Stimulated activated CD8-positive, alpha-beta memory T cell treated with anti-CD3 and anti-CD28 coated beads, Interleukin-15, amount 100 ng/mL, for 1 hour (primary cell): ENCODE measurements at places on chromosomes 5 and 9.

GRCh38 chr9:90890146-90890810 is 88.7 kb downstream of the SYK start:
- DNase-seq, result no peak

DNA sequence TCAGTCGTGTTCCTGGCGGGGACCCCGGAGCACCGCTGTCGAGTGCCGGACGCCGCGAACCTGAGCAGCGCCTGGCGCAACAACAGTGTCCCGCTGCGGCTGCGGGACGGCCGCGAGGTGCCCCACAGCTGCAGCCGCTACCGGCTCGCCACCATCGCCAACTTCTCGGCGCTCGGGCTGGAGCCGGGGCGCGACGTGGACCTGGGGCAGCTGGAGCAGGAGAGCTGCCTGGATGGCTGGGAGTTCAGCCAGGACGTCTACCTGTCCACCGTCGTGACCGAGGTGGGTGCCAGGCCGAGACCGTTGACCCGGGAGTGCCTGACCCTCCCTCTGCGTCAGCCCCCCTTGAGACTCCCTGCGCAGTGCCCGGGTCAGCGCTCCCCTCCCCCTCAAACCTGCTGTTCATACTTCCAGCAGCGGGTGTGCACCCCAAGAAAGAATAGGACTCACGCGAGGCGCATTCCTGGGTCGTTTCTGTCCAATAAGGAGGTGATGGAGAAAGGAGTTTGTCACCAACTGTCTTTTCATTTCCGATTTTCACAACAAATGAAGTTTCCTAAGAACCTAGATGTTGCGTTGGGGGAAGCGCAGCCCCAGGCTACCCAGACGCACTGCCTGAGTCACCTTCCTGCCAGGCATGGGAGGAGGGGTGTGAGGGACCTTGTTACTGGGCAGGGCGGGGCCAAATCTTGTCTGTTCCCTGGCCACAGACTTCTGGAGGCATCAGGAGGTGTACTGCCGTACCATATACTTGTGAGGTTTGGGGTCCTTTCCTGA is 722 bp downstream of the SLC22A4 start:
- peak; percentile 43 for DNase-seq

GRCh38 chr5:74406844-74407243 is 233.7 kb downstream of the ENC1 start:
- no peak for DNase-seq

DNA sequence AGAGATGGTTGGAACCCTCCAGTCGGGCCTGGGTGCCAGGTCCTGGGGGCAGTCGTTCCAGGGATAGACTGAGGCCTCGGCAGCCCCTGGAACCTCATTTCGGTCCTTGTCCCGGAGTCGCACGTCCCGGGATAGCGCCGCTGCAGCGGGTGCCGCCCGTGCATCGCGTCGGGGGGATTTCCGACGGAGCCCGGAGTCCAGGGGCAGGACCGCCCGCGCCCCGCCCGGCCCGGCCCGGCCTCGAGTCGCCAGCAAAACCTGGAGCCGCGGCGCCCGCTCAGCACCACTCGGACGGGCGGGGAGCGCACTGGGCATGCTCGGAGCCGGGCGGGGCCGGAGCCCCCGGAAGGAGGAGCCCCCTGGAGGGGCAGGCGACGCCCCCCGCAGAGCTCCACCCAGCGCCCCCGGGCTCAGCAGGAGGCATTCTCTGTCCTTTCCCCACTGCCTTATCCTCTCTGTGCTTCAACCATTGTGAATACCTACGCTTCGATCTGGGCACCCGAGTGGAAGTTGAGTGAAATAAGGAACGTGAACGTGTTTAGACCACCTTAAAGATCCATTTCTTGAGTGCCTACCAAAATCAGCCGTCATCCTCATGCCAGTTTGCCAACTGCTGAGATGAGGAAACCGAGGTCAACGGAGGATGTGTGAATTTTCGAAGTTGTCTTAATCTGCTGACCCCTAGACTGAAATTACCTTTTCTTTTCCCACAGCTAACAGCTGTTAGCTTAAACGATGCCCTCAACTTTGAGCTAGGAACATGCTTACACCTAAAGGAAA is 1.7 kb upstream of the PTPN3 start:
- DNase-seq, result no peak

- DNase-seq, result no peak
Observed at GRCh38 chr5:8019719-8020218, 150.8 kb downstream of the MTRR start.

- no peak for DNase-seq
Observed at GRCh38 chr5:98292496-98292895, 481.0 kb upstream of the RGMB start.

GRCh38 chr5:30050056-30050815 is 1143.2 kb upstream of the CDH6 start:
- DNase-seq, result no peak

GRCh38 chr5:2208239-2208544 is 325.5 kb upstream of the IRX4 start:
- no peak for DNase-seq

GRCh38 chr9:117028103-117028858 is 341.2 kb downstream of the TRIM32 start:
- no peak for DNase-seq

GRCh38 chr9:120080849-120081248 is 499.1 kb downstream of the CDK5RAP2 start:
- no peak for DNase-seq

GRCh38 chr5:153714798-153715197 is 224.3 kb downstream of the GRIA1 start:
- no peak for DNase-seq

- no peak for DNase-seq
Observed at GRCh38 chr9:123225995-123226394, 42.4 kb downstream of the STRBP start.

GRCh38 chr5:166551384-166551783 is 1740.1 kb upstream of the WWC1 start:
- DNase-seq, result no peak

DNA sequence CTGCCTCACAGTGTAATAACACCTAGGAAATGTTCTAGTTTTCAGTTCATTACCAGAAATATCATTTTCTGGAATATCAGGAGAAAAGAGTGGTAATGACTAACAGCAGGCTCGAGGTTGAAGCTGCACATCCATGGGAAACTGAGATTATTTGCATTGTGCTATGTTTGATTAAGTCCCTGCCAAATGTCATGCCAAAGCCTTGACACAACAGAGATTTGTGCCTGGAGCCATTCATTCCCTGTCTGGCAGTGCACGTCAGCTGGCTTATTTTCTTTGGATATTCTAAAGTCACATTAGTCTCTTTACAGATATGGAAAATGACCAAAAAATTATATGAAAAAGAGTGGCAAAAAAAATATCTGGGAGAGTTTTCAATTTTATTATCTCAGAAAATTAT is 848.0 kb downstream of the PTPRD start:
- DNase-seq, result no peak

DNA sequence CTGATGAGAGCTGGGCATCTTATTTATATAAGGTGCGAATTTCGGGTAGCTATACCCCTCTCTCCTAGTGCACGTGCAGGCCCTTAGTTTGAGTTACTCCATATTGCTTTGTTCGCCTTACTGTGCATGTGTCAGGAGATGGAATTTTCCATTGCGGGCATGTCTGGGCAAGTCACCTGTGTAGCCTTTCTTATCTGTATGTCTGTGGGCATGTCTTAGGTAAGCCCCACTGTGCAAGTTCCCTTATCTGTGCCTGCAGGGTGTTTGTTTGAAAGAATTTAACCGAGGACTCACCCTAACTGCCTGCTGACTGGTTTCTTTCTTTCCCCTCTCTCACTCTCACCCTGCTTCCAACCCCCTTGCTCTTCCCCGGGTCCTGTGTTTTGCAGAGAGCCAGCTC is 140.7 kb upstream of the RANBP3L start:
- DNase-seq, result no peak

DNA sequence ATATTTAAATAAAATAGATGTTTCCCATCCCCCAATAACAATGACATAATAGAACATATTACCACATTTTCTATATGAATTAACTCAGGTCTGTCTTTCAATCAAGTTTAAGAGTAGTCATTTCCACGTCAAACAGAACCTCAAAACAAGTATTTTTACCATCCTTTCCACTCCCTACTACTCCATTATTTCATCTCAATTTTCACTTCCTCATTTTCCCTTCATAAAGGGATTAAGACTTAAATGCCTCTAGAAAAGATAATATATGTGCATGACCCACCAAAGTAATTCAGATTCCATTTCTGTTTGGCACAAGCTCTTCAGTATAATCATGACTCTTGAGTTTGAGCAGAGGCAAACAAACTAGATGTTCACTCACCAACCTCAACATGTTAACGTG is 40.4 kb downstream of the ELOVL7 start:
- DNase-seq, result no peak

- peak; percentile 38 for DNase-seq
Observed at GRCh38 chr5:180868960-180869359, 7.9 kb upstream of the ZFP62 start.

- DNase-seq, result no peak
Observed at GRCh38 chr5:59000211-59000610, 417.3 kb downstream of the RAB3C start.

DNA sequence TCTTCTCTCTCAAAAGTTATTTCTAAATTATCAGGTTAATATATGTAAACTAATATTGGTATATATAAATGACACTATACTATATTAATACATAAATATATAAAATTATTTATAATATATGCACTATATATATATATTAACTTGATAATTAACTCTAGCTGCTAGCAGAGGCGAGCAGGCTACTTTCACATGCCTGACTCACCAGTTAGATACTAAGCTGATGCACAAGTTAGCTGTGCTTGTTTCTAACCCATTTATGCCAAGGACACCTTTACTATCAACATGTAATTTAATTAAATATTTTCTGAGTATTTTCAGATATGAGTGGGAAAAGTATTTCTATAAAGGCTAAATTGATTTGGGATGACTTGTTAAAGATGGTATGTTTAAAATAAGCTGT is 70.1 kb downstream of the TRIO start:
- DNase-seq, result no peak

- no peak for DNase-seq
Observed at GRCh38 chr5:15495026-15495425, 5.0 kb upstream of the FBXL7 start.

GRCh38 chr9:114167591-114168091 is 12.3 kb downstream of the COL27A1 start:
- no peak for DNase-seq

DNA sequence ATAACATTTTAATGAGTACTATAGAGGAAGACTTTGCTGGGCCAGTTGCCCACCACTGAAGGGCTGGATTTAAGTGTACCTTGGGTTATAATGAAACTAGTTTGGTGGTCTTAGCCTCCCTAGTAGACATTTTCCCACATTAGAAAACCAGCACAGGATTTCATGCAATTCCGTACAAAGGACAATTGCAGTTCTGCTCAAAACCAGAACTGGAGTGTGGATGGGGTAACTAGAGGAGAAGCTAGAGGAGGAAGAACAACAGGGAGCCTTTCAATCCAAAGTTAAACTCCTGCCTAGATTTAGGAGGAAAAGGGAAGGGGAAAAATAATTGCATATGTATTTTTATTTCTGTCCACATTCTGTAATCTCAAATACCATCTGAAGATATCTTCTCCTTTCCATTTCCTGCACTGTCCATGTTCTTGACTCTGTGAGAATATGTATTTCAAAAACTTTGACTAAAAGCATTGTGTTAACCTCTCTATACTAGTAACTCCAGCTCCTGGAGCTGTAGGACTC is 97.5 kb upstream of the SSBP2 start:
- no peak for DNase-seq

DNA sequence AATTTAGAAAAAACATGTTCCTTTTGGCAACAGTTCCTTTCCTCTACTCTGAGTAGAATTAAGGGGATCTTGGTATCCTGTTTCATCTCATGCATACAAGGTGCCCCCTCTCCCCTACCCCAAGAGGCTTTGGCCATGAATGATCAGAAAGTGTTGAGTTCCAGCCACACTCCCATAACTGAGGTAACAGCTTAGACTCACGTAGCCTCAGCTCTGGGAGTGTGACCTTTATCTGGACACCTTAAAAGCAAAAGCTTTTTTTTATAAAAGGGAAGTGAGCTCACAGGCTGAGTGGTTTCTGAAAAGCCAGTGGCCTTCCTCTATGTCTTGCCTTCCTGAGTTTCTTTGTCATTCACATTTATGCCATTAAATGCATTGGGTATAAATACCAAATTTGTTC is 900 bp upstream of the HAVCR2 start:
- DNase-seq, result no peak

GRCh38 chr9:90991953-90992352 is 190.3 kb downstream of the SYK start:
- no peak for DNase-seq

- no peak for DNase-seq
Observed at GRCh38 chr9:438066-438465, 223.4 kb downstream of the DOCK8 start.

DNA sequence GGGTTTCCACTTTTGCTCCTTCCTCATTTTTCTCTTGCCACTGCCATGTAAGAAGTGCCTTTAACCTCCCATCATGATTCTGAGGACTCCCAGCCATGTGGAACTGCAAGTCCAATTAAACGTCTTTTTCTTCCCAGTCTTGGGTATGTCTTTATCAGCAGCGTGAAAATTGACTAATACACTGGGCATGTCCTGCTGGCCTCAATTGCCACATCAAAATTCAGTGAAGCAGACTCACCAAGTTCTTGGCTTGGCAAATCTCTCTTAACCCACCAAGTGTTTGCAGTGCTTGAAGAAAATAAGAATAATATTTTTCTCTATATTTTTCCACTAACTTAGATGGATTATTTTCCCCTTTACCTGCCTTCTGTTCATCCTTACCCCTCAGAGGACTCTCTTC is 212.0 kb downstream of the BRINP1 start:
- no peak for DNase-seq

DNA sequence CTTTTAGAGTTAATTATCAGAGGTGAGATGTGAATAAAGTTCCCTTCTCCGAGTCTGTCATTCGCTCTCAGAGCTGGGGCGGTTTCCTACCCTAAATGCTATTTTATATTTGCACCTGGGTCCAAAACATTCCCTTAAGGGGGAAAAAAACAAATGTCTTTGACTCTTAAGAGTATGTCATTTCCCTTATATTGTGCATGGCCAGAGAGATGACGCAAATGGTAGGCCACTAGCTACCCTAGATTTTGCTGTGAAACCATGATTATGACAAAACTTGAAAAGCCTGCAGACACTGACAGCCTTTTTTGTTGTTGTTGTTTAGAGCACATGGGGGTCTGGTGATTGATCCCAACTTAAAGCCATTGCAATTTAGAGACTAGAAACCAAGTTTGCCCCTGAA is 12.8 kb downstream of the DAB2 start:
- DNase-seq, result no peak

DNA sequence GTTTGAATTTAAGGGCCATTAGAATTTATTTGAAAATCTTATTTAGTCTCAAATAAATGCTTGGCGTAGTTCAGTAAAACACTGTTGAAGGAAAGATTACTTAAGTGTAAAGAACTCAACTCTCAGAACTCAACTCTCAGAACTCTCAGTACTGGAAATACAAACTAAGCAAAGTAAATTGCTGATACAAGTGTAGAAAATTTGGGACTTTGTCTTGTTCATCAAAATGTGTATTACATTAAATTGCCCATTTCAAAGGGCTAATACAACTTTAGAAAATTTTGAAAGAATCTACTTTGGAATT is 99.4 kb downstream of the CSNK1G3 start:
- no peak for DNase-seq

- DNase-seq, result no peak
Observed at GRCh38 chr5:53407373-53407772, 73.1 kb upstream of the FST start.
